ENCODE measurements at places on chromosomes 13 and 19.

DNA sequence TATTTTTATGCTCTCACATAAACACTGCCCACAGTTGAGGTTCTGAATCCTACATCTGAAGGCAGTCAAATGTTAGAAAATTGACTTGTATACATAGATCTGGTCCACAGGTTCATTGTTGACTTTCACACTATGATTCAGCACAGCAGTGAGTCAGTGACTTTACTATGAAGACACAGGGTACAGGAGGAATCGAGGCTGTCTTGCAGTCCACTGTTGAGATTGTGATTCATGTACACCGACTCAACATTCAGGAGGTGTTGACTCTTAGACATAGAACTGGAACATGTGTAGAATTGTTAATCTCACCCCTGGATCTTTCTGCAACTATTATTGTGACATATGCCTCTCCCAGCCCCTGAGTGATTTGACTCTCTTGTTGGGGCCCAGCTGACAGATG, 74.3 kb upstream of the ZNF43 start:
- DNase-seq, result no peak

GRCh38 chr13:75762955-75763354, 126.8 kb downstream of the LMO7 start:
- no peak for DNase-seq

DNA sequence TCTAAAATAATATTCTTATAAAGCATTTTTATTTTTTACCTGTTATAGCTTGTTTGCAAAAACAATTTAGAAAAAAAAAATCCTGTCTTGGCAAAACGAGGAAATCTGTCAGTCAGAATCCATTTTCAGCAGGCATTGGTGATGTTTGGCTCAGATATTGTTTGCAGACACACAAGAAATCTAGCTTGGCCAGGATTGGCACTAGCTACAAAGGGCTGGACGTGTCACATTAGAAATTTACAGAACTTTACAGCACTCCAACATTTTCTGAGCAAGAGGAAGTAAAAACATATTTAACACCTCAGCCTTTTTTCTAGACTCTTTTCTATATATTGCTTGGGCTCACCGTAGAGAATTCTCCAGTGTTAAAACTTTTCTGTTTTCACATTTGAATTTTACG, 9.9 kb downstream of the ZNF91 start:
- DNase-seq, result no peak

GRCh38 chr13:99197117-99197651, 3.5 kb upstream of the UBAC2 start:
- DNase-seq, result no peak

- no peak for DNase-seq
Observed at GRCh38 chr13:44305286-44305685, 68.3 kb upstream of the SERP2 start.

GRCh38 chr13:51000061-51000460, 90.5 kb downstream of the RNASEH2B start:
- DNase-seq, result no peak

- DNase-seq, result no peak
Observed at GRCh38 chr19:18450021-18450930, 12.3 kb upstream of the ISYNA1 start.

GRCh38 chr13:21045100-21045499, 16.3 kb downstream of the LATS2 start:
- DNase-seq, result no peak

GRCh38 chr13:99486996-99487395, 14.3 kb upstream of the TM9SF2 start:
- no peak for DNase-seq

- DNase-seq, result no peak
Observed at GRCh38 chr19:51392701-51393100, 2.3 kb upstream of the C19orf84 start.

DNA sequence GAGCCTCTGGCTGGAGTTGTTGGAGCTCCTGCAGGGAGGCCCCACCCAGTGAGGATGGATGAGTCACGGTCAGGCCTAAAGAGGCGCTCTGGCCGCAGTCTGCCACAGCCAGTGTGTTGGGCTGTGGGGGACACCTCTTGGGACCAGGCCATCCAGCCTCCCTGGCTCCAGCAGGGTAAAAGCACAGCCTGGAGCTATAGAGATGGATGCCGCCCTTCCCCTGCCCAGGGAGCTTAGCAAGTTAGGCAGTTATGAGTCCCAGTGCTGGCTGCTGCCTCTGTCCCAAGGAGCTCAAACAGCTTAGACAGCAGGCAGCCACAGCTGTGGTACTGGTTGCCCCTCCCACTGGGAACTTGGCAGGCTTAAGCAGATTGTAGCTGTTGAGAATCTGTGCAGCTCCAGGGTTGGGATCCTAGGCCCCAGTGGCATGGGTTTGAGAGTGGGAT, 100.9 kb downstream of the NDFIP2 start:
- DNase-seq, result no peak

DNA sequence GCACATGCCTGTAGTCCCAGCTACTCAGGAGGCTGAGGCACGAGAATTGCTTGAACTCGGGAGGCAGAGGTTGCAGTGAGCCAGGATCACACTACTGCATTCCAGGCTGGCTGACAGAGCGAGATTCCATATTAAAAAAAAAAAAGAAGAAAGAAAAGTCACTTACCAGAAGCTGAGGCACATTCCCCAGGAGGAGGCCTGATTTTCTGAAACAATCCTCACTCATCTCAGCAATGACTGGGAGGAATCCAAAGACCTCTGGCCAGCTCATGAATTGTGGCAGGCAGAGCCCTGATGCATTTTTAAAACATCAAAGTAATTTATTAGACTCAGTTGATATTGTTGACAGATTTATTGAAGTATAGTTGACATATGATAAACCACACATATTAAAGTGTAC, 206.3 kb downstream of the FOXO1 start:
- DNase-seq, result no peak

All from activated CD4-positive, alpha-beta T cell treated with anti-CD3 and anti-CD28 coated beads, Interleukin-10, Interleukin-2, amounts not matched to agents 100 ng/mL and 50 ng/mL, durations not matched to agents 16 hours and 8 hours (primary cell).